ENCODE measurements at places on chromosomes 3 and 15.
A peak's percentile ranks its signal among the peaks of the same experiment; 100 is the strongest.

DNA sequence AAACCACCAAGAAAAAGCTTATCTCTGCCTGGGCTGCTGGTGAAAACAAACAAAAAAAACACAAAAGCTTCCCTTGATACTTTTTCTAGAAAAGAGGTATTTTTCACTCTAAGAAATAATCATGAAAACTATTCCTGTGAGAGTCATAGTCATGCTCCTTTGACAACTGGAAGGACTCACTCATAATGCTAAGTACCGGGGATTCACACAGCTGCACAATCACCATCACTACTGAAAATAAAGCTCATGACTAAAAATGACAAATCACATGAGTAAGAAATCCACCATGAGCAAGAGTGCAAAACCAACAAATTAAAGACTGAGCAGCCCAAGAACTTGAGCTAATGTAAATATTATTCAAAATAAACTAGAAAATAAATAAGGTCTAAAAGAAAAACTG is 10.6 kb upstream of the POU1F1 start:
- H3K4me3 ChIP-seq = no peak overlapping the region
- peaks cover 32% of the 10 kb centered on the region for H3K27me3 ChIP-seq
- DNase-seq = no peak
- H3K36me3 ChIP-seq = no peaks in the 10 kb centered on the region
- no peak overlapping the region for H3K27ac ChIP-seq

GRCh38 chr15:75530169-75530568 is 48.9 kb downstream of the PTPN9 start:
- no peaks in the 10 kb centered on the region for H3K27me3 ChIP-seq
- peaks cover 32% of the 10 kb centered on the region for H3K4me1 ChIP-seq

GRCh38 chr3:85090495-85090894 is 131.7 kb downstream of the CADM2 start:
- no peak for DNase-seq
- no peak overlapping the region for H3K27ac ChIP-seq
- H3K27me3 ChIP-seq = no peaks in the 10 kb centered on the region
- H3K36me3 ChIP-seq = no peaks in the 10 kb centered on the region
- H3K4me3 ChIP-seq = no peak overlapping the region

- DNase-seq = no peak
- H3K4me3 ChIP-seq = no peak overlapping the region
These were observed 8.3 kb upstream of the LMOD3 start for GRCh38 chr3:69130689-69131088.

DNA sequence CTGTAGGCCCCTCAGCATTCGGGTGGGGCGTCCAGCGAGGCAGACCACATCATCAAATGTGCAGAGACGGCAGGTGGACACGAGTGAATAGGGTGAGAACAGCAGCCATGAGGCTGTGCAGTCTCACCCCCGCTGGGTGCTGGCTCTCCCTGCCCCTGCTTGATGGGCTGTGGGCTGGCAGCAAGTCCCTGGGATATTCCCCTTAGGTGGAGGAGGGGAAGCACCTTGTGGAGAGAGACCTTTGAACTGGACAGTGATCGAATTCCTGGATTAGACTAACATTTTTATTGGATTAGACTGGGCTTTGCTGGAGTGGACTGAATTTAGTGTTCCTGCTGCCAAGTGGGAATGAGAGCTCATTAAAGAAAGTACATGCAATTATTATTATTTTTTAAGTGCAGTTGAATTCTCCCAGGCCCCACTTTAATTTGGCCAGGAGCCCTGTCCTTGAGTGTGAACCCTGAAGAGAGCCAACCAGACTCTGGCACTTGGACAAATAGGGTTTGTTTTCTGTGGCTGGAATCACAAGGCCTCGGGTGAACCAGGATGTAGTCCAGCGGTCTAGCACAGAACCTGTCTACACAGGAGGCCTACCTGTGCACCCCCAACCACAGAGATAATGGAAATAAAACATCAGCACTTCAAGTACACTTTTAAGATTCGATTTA is 193.1 kb downstream of the ABHD5 start:
- DNase-seq = no peak
- H3K4me3 ChIP-seq = no peak overlapping the region
- H3K27ac ChIP-seq = no peak overlapping the region
- no peaks in the 10 kb centered on the region for H3K4me1 ChIP-seq
- peaks cover 58% of the 10 kb centered on the region for H3K27me3 ChIP-seq

DNA sequence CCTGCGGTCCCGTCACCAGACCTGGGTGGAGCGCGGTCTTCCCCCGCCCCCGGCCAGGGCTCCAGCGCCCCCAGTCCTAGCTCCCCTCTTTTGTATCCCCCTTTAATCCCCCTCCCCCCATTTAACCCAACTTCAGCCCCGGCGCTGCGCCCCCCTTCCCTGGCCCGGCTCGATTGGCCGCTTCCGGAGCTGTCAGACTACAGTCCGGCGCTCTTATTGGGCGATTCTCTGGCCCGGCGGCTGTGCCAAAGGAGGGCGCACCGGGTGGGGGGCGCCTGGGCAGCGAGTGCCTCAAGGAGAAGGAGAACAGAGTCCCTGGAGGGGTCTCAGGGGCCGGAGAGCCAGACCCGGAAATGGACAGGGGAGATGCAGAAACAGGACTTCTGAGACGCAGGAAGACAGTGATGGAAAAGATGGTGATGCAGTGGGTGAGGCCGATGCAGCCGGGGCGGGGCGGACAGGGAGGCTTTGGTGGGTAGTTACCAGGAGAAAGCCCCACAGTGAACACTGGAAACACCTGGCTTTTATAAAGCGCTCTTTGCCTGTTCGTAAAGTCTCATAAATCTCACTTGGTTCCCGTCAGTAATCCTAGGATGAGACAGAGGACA is 1.2 kb upstream of the ADCY5 start:
- H3K4me3 ChIP-seq = peak overlapping the region; percentile 67
- peaks cover 62% of the 10 kb centered on the region for H3K27me3 ChIP-seq
- DNase-seq = no peak
- H3K27ac ChIP-seq = no peak overlapping the region
- no peaks in the 10 kb centered on the region for H3K4me1 ChIP-seq

DNA sequence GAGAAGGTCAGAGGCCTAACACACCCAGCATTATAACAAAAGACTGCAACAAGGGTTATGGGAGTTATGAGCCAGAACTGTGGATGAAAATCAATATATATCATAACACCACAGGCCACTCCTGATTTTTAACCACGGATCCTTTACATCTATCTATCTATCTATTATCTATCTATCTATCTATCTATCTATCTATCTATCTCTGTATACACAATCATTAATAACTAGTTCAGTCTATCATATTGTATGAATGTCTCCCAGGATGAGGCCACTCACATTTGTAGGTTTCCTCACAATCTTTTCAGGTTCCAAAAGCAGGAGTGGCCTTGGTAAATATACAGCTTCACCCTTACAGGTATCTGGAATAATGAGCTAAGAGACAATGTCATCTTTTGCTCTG is 94.2 kb downstream of the PDCD6IP start:
- H3K27ac ChIP-seq = no peak overlapping the region
- DNase-seq = no peak
- peaks cover 19% of the 10 kb centered on the region for H3K27me3 ChIP-seq
- H3K36me3 ChIP-seq = no peaks in the 10 kb centered on the region
- no peak overlapping the region for H3K4me3 ChIP-seq
